ENCODE measurements at places on chromosomes 7 and 10. TPM values are rescaled to one million over a fixed set of nuclear protein-coding genes. Genes with fewer than 3 reads are reported as not detected.

- DNase-seq = no peak
Observed at GRCh38 chr7:603152-603951, 83.7 kb upstream of the PDGFA start.

DNA sequence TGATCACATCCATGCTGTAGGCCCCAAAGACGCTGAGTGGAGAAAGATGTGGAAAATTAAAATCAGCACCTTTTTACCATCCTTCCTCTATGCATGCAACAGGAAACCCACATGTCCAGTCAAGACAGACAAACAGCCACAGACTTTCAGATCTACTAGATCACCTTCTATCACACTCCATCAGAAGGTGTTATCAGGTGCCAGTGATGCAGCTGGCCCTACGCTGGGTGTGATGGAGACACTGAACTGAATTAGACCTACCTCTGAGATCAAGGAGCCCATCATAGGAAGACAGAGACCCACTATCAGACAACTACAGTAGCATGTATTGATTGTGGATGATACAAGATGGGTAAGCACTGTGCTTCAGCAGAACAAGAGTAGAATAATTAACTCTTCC, 15.5 kb downstream of the CYP3A4 start:
- DNase-seq = no peak

- DNase-seq = no peak
Observed at GRCh38 chr10:128463991-128464760, 338.0 kb upstream of the MKI67 start.

GRCh38 chr7:135914346-135914745, 62.8 kb downstream of the MTPN start:
- no peak for DNase-seq

GRCh38 chr7:46352004-46352954, 431.2 kb upstream of the IGFBP3 start:
- DNase-seq = no peak

GRCh38 chr10:125023862-125024496, 82.1 kb downstream of the ZRANB1 start:
- DNase-seq = no peak

DNA sequence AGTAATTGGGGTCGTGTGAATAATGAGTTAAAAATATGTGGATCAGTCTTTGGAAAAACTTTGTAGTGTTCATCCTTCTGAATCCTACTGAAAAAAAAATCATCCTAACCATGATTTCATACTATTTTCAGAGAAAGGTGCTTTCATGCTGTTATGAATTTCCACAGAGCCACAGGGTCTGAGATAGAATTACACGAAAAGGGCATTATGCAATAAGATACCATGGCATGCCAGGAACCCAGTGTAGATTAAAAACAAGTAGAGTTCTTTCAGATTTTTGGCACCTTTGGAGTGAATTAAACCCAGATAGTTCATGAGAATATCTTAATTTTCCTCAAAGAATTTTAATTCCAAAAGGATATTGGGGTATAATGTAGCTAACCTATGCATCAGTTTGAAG, 47.5 kb upstream of the AGMO start:
- no peak for DNase-seq

The MGMT gene
- 14.4 TPM for total RNA-seq

The IDI2 gene
- total RNA-seq = not detected

The PTPN12 gene
- 10.0 TPM for total RNA-seq

Measured in activated T-cell treated with anti-CD3 and anti-CD28 coated beads, Interleukin-2, amount 50 U/mL, for 4 hours (primary cell).